ENCODE measurements at places on chromosomes 2 and 18.
A peak's percentile ranks its signal among the peaks of the same experiment; 100 is the strongest.

- no peak for DNase-seq
Measured at GRCh38 chr2:190415794-190416775, 7.9 kb downstream of the MFSD6 start.

DNA sequence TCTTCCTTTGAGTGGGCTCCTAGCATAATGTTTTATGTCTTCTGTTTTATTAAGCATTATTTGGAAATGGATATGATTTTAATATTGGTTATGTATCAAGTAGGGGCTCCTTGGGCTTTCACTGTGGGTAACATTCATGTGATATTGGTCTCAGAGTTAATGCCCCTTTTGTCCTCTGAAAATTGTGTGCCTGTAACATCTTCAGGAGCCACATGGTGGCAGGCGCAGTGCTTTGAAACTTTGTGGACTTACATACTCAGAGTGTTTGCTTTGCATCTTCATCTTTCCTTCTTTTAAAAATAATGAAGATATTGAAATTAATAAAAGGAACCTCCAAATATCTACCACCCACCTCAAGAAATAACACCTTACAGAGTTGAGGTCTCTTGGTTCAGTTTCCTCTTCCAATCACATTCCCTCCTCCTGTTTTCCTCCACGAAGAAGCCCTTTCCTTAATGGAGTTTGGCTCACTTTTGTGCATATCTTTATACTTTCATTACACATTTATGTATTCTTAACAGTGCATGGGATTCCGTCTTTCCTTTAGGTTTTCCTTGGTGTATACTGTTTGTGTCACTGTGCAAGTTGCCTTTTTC, 73.5 kb downstream of the LIMS1 start:
- DNase-seq = no peak

DNA sequence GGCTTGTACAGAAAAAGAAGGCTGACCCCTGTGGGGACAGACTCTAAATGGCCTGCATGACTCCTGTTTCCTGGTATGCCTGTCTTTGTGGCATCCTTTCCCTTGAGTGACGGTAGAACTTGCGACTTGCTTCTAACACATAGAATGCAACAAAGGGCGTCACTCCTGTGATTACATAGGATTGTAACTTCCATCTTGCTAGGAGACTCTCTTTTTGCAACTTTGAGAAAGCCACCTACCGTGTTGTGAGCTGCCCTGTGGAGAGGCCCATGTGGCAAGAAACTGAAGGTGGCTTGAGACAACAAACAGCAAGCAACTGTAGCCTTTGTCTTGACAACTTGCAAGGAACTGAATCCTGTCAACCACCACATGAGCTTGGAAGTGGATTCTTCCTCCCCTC, 46.5 kb downstream of the THNSL2 start:
- DNase-seq = no peak

DNA sequence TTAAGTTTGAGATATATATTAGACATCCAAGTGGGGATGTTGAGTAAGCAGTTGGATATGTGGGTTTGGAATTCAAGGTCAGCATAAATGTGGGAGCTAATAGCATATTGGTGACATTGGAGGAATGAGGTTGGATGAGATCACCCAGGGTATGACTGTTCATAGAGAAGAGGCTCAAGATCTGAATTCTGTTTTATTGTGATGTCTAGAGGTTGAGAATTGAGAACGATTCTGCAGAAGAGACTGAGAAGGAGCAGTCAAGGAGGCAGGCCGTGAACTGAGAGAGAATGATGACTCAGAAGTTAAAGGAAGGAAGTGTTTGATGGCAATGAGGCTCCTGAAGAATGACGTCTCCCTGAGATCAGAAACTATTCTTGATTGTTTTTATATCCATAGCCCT, 5.9 kb downstream of the SERPINB11 start:
- no peak for DNase-seq

GRCh38 chr2:73272270-73272669, 12.0 kb downstream of the FBXO41 start:
- DNase-seq = no peak

DNA sequence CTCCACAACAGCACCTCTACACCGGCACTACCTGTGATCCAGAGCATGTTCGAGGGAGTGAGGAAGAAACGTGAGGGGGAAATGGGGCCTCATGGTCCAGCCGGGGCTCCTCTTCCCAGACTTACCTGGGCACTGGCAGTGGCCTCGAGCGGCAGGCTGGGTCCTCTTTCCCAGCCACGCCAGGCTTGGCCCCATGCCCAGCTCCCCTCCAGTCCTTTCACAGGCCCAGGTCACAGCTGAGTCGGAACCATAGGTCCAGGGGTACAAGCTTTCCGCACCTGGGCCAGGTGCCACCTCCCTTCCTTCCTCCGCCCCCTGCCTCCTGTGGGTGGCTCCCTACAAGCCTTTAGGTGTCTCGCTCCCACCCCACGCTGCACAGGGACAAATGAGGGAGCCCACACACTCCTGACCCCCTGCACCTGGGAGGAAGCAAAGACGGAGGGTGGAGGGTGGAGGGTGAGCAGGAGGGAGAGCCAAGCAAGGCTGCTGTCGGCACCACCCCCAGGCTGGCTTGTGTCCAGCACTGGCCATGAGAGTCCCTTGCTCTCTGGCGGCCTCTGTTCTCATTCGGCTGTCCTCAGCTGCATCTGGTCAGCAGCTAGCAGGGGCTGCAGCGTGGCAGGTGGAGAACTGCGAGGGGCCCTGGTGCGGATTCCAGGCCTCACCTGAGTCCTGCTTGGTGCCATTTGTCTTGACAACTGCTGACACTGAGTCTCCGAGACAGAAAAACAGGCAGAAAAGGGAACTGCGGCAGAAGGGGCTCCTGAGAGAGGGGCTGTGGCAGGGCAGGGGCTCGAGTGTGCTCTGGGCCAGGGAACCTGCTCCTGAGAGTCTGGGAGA, 26.8 kb downstream of the ADRA2B start:
- DNase-seq = no peak

- no peak for DNase-seq
Measured at GRCh38 chr2:176317199-176317598, 48.0 kb downstream of the MTX2 start.

GRCh38 chr2:11579867-11580659, 46.2 kb downstream of the GREB1 start:
- no peak for DNase-seq

DNA sequence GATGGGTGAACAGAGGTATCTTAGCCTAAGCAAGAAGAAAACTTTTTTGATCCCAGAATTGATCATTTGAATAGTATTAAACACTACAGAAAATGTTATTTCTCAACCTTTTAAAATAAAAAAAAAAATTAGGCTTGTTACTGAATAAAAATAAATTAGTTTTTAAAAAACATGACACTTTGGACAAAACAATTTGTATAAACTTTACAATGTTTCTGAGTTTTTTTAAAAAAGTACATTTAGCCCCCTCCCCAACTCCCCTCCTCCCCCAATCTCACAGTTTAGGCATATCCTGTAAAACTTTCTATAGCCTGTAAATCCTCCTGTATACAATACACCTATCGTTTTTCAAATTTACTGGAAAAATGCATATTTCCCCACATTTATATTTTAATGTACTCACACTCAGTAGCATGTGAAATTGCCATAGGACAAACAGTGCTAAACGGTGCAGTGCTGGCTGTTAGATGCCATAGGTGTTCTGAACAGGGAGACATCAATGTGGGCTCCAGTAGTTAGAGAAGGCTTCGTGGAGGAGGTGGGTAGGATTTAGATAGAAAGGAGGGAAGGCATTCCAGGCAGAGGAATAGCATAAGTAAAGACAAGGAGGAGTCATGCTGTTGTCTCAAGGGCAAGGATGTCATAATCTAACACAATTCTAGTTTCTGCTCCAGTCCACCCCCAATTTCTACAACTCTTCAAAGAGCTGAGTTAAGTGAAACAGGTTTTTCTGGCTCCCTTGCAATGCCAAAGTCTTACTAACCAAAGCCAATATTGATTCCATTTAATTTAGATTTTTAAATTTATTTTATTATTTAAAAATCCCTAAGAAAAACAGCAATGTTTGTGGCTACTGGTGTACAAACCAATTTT, 50.9 kb downstream of the SP3 start:
- no peak for DNase-seq

- DNase-seq = no peak
Measured at GRCh38 chr2:133040170-133040569, 370.2 kb upstream of the LYPD1 start.

DNA sequence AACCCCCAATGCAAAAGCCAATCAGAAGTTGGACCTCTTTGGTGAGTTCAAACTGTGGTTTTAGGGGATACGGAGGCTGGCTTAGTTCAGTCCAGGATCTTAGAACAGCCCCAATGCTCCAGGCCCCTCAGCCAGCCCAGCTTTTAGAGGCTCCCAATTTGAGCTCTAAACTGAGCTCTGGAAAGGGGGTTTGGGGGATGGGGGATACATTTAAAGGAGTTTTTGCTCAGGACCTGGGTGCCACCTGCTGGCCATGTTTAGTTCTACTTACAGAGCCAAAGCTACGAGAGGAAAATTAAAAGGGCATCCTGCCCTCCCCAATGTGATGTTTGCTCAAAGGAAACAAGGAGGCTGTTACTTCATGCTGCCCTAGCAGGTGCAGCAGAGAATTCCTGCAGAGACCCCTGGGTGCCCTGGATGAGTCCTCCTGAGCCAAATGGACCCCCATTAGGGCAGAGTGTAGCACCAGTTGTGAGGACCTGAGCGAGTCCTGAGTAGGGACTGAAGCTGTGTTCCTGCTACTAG, 15.9 kb upstream of the TMEM214 start:
- DNase-seq = peak; percentile 48

- no peak for DNase-seq
Measured at GRCh38 chr2:58594175-58594574, 353.1 kb upstream of the FANCL start.

- peak; percentile 23 for DNase-seq
Measured at GRCh38 chr2:188330316-188331053, 38.8 kb downstream of the GULP1 start.

DNA sequence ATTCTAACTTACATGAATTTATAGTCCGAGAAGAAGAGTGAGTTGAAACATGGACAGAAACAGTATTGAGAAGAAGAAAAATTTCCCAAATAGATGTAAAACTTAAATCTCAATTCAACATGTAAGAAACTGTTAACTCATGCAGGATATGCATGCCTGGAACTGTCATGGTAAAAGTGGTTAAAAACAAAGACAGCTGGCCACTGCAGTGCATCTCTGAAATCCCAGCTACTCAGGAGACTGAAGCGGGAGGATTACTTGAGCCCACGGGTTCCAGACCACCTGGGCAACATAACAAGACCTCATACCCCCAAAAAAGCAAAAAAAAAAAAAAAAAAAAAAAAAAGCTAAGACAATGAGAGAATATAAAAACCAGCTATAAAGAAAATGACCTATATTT, 93.0 kb upstream of the TTC27 start:
- DNase-seq = no peak

DNA sequence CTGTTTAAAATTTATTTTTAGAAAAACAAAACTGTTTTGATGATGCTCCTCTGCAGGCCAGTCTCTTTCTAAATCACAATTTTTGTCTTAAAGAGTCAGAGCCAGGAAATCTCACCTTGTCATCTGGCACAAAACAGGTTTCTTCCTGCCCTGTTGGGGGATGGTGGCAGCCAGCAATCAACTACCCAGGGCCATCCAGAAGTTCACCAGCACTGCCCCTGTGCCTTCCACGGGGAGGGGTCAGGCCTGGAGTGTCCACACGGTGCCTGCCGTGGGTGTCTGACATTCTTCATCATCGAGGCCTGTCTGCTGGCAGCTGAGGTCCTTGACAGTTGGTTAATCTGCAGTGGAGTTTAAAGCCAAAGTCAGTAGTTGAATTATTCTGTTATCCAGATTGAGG, 40.0 kb upstream of the BMP10 start:
- DNase-seq = no peak

DNA sequence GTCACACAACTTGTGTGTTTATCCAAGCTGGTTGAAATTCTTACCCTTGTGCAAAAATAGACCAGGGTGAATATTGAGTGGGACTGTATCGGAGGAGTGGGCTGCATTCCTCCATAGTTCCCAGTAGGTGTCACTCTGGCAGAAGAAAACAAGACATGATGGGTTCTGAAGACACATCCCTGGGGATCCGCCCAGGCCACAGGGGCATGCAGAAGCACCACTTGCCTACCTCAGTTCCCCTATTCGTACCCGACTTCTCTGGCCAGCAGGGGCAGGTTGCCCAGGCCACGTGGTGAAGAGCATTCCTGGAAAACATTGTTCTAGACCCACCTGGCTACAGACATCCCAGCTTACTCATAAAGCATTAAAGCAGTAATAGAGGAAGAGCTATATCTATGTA, 168.2 kb downstream of the FAM210A start:
- peak; percentile 30 for DNase-seq

DNA sequence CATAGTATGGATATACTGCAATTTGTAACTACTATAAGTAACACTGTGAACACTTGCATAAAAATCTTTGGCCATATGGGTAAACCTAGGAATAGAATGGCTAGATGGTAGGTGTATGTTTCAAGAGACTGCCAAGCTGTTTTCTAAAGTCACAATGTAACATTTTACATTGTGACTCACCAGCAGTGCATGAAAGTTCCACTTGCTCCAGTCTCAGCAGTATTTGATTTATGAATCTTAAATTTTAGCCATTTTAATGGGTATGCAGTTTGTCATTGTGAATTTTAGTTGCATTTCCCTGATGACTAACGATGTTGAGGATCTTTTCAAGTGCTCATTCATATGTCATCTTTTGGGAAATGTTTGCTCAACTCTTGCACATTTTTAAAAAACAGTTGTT, 86.1 kb downstream of the FARSB start:
- no peak for DNase-seq

- no peak for DNase-seq
Measured at GRCh38 chr18:13139885-13140450, 78.6 kb upstream of the LDLRAD4 start.

GRCh38 chr2:10777842-10778723, 34.5 kb downstream of the PDIA6 start:
- no peak for DNase-seq

- no peak for DNase-seq
Measured at GRCh38 chr2:109326306-109326705, 197.3 kb downstream of the SH3RF3 start.

DNA sequence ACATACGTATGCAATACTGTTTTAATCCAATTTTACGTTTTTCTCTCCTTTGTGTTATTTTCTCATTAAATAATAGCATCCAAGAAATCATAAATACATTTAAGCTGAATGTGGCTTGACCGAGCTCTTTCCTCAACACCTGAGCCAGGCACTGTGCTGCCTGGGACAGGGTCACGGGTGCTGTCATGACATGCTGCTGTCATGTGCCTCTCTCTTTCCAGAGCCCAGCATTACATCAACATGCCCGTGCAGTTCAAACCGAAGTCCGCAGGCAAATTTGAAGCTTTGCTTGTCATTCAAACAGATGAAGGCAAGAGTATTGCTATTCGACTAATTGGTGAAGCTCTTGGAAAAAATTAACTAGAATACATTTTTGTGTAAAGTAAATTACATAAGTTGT, 94.1 kb upstream of the LDLRAD4 start:
- no peak for DNase-seq
